ENCODE measurements at places on chromosomes 3 and 15. TPM values are rescaled to one million over a fixed set of nuclear protein-coding genes. Genes with fewer than 3 reads are reported as not detected.

Gene PLS1
- 6.4 TPM for polyA plus RNA-seq

Gene CYP11A1
- polyA plus RNA-seq = not detected

Gene TOMM70
- 20.5 TPM for polyA plus RNA-seq

Gene CHRNB4
- polyA plus RNA-seq = not detected

Gene GABRR3
- polyA plus RNA-seq = not detected

Gene CCDC32
- polyA plus RNA-seq = 44.8 TPM

Gene NR2E3
- not detected for polyA plus RNA-seq

Gene TRH
- polyA plus RNA-seq = not detected

Gene RGMA
- polyA plus RNA-seq = not detected

Gene GRM7
- polyA plus RNA-seq = not detected

Gene DAPK2
- not detected for polyA plus RNA-seq

Gene TAMM41
- 39.9 TPM for polyA plus RNA-seq

Gene SLC28A1
- not detected for polyA plus RNA-seq

DNA sequence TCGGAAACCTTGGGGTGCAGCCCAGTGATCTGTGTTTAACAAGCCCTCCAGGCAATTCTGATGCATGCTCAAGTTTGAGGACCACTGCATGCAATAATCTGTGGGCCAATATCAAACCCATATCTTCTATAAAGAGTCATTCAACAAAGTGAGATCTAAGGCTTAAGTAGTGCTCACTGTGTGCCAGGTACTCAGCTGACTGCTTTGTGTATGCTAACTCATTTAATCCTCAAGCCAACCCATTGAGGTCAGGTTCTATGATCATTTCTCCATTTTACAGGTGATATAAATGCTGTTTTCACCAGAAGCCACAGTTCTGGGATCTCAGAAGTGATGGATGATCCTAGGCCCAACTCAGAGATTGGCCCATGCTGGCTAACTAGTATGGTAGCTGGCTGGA lies 101.7 kb downstream of the SMAD6 start:
- no peak for DNase-seq

DNA sequence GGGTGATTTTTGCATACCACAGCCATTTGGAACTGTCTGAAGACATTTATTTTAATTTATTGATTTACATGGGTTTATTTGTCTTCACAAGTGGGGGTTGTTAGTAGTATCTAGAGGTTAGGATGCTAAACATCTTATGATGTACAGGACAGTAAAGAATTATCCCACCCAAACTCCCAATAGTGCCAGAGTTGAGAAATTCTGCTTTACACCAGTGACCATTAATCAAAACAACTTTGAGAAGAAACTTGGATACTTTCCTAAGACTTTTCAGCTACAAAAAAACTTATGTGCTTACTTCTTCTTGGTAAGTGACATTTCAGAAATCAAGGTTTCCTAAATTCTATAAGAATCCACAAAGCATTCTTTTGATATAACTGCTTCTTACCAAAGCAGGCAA lies 156.7 kb downstream of the SUCLG2 start:
- DNase-seq = no peak

GRCh38 chr15:41987246-41987924 lies 15.0 kb upstream of the EHD4 start:
- no peak for DNase-seq

DNA sequence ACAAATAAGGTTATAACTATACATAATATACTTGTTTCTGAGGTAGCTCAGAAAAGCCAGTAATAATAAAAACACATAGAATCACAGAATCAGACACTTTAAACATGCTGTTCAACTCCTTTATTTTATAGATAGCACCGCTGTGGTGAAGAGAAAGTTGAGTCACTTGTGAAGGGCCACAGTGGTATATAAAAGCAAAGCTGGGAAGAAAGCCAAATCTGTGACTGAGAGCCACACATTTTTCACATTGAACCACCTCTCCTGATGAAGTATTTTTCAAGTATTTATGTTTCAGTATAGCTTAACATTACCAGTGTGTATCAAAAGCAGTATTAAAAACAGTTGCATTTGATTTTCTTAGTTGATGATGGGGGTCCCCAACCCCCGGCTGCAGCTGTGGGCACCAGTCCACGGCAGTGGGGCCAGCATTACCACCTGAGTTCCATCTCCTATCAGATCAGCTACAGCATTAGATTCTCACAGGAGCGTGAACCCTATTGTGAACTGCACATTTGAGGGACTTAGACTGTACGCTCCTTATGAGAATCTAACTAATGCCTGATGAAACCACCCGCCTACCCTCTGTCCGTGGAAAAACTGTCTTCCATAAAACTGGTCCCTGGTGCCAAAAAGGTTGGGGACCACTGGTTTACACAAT lies 46.2 kb downstream of the TBL1XR1 start:
- DNase-seq = no peak

- no peak for DNase-seq
Observed at GRCh38 chr3:127690823-127691452, 18.2 kb downstream of the ABTB1 start.

DNA sequence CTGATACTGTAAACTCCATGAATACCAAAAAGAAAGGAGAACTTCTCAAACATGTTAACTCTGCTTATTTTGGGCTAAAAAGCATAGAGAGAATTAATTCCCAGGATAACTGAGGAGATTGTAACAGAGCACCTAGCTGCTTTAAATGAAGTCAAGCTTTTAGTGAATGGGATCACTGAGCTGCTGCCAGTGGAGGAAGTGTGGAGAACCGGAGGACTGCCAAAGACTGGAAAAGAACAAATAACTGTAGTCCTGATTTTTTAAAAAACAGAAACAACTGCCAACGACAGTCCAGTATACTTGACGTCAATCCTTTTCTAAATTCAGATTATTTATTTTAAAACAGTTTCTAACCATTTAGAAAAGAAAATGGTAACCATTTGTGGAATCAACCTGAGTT lies 3.3 kb downstream of the C3orf70 start:
- DNase-seq = no peak

GRCh38 chr3:82424031-82424339 lies 662.5 kb upstream of the GBE1 start:
- DNase-seq = no peak

DNA sequence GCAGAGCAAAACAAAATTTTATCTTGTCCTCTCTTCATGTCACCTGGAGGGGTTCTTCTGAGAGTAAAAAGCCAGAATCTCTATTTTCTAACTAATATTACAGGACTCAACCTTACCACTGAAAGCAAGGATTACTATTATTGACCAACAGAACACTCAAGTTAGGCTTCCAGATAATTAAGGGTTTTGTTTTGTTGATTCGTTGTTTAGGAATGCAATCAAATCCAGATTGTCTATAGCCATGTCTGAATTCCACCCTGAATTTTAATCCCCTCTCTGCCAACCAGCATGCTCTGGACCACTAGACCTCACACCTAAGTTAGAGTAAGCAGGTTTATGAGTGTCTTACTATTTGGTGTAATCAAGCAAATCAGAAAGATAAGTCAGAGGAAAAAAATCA lies 90.7 kb downstream of the PEAK1 start:
- no peak for DNase-seq

GRCh38 chr3:14570089-14570488 lies 29.9 kb upstream of the GRIP2 start:
- DNase-seq = no peak

DNA sequence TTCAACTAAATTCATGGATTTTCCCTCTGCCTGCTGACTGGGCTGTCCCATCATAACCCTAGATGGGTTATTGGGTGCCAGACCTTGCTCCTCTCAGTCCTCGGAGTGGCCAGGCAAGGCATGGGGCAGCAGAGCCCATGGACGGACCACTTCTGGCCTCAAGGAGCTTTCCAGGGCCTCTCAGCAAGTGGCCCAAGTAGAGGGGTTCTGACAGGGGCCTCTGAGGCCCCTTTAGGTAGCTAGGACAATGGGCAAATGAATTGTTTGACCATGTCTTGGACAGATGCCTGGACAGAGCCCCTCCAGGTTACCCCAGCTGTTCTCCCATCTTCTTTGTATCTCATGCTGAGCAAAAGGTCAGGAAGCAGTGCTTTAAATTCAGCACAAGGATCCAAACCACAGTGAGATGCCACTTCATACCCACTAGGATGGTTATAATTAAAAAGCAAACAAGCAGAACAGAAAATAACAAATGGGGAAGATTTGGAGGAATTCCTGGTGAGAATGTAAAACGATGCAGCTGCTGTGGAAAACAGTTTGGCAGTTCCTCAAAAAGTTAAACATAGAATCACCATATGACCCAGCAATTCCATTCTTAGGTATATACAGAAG lies 61.6 kb downstream of the SPSB4 start:
- DNase-seq = no peak

GRCh38 chr15:92142242-92143232 lies 251.1 kb upstream of the ST8SIA2 start:
- no peak for DNase-seq

GRCh38 chr15:48759921-48760320 lies 50.9 kb downstream of the CEP152 start:
- no peak for DNase-seq

GRCh38 chr3:79906106-79906505 lies 138.3 kb upstream of the ROBO1 start:
- no peak for DNase-seq

DNA sequence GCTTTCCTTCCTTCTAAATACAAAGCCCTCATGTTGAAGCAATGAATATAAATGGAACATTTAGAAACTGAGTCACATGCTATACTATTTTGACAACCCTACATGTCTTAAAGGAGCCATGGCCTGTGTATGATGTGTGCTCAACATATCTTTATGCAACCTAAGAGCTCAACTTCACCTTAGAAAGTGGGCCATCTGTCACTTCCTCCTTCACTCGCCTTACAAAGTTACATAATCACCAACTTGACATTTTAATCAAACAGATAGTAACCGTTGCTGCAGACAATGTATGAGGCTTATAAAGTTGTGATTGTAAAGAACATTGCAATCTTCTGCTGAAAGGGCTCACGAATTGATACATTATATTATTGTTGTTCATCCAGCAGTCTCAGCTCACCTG lies 163.6 kb downstream of the SERPINI1 start:
- DNase-seq = no peak

DNA sequence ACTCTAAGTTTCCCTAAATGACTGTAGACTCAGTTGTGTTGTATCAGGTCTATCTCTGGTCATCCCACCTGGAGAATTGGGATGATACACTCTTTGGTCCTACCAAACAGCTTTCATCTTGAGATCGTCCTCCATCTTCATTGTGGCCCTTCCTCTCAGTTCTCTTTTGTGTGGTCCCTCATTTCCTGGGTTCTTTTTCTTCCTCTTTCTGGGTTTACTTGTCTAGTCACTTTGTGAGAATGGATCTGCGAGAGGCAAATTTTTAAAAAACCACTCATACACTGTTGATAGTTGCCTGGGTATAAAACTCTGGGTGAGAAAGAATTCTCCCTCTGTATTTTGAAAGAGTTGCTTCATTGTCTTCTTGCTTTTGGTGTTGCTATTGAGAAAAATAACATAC lies 6.0 kb upstream of the AMOTL2 start:
- DNase-seq = no peak

DNA sequence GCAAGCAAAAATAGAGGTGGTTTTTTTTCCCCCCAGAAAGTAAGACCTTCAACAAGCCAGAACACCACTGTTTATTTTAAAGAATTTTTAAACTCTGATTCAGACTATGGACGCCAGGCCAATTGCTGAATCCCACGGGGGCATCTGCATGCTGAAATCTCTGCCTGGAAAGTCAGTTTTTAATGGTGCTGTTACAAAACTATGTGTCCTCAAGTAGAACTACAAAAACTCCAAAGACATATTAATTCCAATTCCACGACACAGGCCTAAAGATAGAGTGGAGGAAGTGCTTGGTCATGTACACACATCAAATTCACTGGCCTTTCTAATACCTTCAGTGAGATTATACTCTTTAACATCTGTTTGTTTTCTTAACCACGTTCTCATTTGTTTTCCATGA lies 490.5 kb upstream of the NR2F2 start:
- no peak for DNase-seq

DNA sequence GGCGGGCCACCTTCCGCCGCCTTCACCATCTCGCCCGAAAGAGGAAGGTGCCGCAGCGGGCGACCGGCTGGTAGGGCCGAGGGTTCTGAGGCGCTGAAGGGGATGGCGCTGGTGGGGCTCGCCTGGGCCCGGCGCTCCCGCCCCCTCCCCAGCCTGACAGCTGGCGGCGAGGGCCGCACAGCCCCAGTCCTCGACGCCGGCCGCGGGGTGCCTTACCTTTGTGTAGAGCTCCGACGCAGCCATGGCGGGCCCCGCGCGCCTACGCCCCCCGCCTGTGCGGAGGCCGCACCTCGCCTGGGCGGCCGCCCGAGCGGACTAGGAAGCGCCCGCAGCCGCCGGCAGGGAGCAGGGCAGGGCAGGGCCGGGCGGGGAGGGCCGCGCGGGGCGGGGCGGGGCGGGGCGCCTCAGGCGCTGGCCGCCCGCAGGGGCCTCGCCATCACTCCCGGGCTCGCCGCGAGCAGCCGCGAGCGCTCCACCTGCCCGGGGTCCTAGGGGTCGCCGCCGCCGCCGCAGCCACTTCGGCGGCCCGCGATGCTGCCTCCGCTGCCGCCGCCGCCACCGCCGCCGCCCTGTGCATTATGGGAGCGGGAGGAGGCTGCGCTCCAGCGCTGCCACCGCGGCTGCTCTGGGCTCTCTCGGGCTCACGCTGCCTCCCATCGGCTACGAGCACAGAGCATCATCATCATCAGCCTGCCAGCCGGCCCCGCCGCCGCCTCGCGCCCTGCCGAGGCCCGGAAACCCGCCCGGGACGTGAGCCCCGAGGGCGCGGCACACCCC lies at the start of gene MYO5A:
TSS of gene MYO5A (minus strand) at position 317 of the 777 bp plus-strand sequence. CDS start at position 243, 74 bp downstream.
- peak; percentile 81 for DNase-seq

DNA sequence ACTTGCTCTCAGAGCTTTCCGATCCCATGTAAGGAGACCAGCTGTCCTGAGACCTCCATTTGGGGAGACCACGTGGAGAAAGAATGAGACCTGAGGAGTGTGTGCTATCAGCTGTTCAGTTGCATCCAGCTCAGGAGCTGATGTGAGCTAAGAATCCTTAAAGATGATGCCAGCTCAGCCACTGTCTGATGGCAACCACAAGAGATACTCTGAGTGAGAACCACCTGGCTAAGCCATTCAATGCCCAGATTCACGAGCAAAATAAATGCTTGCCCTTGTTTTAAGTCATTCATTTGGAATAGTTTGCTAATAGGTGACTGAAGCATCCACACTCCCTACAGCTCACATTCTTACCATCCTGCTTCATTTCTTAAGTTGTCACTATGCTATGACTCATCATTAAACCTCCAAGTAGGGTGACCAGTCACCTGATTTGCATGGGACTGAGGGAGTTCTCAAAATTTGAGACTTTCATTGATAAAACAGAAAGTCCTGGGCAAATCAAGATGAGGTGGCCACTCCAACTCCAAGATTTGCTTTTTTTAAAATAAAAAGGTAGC lies 56.4 kb downstream of the SPTSSB start:
- no peak for DNase-seq

GRCh38 chr3:58082047-58082446 lies 73.8 kb downstream of the FLNB start:
- DNase-seq = peak; percentile 72

DNA sequence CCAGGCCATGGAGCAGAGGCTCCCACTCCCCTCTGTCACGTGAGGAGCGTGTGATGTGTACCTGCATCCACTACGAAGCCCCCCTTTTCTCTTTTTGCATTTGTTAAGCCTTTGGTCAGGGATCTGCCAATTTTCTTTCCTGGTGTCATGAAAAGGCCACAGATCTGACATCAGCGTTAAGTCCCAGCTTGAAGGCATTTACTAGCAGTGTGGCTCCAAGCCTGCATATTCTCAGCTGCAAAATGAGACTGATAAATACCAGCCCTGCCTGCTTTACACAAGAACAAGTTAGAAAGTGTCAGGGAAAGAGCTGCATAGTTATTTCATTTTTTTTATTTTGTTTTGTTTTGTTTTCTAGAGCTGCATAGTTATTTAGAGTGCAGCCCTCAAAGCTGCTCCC lies 2.3 kb upstream of the ANKRD63 start:
- no peak for DNase-seq

All from naive thymus-derived CD4-positive, alpha-beta T cell (primary cell).